ENCODE measurements at places on chromosomes 2 and 18.

DNA sequence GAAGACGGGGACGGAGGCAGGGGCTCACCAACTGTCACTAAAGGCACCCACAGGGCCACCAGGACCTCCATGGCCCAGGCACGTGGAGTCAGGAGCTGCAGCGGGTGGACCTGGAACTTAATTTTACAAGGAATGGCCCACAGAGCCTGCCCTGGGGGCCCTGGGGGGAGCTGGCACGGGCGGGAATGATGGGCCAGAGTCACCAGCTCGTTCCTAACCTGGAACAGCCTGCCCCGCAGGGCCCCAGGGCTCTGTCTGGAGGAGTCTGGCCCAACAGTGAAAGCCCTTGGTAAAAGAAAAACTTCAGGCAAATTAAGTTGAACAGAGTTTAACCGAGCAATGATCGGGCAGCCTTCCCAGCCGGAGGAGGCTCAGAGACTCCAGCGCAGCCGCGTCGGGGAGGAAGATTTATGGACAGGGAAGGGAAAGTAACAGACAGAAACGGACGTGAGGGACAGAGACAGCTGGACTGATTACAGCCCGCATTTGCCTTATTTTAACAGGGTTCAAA, 118.4 kb upstream of the TMEM18 start:
- DNase-seq, result no peak

- no peak for DNase-seq
Observed at GRCh38 chr2:191645434-191646162, 32.3 kb upstream of the NABP1 start.

DNA sequence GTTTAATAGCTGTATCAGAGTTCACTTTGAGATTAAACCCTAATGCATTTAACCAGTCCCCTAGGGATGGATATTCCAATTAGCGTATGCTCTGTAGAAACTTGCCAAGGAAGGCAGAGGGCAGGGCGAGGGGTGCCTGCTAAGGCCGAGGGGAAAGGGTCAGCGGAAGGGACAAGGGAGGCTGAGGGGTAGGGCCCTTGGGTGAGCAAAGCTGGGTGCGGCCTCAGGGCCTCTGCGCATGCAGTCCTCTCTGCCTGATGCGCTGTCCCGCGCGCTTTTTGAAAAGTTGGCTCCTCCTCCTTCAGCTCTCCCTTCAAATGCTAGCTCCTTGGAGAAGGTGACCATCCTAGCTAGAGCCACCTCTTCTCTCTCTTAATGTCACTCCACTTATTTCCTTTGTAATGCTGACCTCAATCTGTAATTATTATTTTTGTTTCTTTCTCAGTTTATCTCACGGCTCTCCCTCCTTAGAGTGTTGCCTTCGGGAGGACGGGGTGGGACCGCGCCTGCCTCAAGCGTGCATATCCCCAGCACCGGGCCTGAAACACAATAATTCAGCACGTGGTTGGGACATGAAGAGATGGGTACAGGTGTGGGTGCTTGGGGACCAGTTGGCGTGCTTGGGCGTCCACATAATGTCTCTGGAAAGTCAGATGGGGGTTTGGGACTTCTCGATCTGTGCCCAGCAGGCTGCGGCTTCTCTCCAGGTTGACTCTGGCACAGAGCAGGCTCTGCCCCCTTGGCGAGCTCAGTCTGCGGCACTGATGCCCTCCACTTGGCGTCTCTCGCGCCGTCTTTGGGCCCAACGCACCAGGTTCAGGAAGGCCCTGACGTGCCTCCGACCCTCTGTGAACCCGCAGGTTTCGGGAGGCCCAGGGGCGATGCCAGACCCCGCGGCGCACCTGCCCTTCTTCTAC, 10.0 kb downstream of the ZAP70 start:
- DNase-seq, result peak; percentile 32

DNA sequence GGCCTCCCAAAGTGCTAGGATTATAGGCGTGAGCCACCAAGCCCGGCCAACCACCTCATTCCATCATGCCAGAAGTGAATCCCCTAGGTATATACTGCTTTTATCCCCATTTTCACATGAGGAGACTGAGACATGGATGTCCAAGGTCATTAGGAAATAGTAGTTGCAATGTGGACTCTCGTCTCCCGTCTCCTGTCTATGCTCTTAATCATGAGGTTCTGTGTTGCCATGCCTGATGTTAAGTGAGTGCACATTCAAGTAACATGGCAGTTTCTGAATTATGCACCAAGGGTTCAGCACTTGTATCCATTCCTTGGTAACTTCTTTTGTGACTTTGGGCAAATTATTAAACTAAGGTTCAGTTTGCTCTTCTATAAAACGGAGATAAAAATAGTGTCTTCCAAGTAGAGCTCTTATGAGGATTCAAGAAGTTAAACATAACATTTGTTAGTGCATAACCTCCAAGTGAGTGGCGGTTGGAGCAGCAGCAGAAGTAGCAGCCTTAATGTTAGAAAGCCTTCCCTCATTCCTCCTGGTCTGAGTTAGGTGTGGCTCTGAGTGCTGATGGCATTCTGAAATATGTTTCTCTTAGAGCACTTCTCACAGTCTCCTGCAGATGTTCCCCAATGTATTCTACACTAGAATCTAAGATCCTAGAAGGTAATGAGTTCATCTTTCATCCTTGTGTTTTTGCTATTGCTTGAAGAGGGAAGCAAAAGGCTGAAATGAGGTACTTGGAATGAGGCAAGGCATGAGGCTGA, 21.9 kb downstream of the SOCS6 start:
- DNase-seq, result no peak

DNA sequence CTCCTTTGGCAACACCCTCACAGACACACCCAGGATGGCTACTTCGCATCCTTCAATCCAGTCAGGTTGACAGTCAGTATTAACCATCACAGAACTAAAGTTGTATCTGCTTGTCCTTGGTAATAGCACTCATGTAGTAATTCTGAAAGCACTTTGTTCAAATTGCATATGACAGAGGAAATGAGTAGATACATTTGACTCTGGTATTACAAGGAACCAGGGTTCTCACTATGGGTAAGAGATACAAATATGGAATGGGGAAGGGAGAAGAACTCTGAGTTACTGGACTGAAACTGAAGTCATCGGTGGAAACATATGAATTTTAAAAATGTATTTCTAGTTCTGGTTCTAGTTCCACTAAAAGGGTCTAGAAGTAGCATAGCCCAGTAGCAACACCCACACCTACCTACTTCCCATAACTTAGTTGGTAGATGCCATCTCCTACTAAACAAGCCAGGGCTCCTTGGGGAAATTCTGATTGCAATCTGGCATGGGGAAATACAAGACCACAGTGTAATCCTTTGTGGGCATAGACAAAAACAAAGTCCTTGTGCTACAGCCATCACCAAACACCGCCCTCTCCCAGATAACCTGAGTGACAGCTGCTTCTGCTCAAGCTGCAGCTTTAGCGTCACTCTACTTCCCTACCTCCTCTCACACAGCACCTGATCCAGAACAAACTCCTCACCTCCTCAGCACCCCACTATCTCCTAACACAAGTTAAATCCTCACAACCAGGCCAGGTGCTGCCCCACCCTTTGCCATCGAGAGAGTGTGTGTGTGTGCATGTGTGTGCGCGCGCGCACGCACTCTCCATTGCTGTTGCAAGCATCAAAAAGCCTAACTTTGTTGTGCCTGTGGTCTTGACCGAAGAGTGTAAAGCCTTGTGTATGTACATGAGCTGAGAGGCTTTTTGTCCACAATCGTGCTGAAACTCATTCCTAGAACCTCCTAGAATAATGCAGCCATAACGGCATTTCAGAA, 31.4 kb upstream of the CD226 start:
- DNase-seq, result no peak

DNA sequence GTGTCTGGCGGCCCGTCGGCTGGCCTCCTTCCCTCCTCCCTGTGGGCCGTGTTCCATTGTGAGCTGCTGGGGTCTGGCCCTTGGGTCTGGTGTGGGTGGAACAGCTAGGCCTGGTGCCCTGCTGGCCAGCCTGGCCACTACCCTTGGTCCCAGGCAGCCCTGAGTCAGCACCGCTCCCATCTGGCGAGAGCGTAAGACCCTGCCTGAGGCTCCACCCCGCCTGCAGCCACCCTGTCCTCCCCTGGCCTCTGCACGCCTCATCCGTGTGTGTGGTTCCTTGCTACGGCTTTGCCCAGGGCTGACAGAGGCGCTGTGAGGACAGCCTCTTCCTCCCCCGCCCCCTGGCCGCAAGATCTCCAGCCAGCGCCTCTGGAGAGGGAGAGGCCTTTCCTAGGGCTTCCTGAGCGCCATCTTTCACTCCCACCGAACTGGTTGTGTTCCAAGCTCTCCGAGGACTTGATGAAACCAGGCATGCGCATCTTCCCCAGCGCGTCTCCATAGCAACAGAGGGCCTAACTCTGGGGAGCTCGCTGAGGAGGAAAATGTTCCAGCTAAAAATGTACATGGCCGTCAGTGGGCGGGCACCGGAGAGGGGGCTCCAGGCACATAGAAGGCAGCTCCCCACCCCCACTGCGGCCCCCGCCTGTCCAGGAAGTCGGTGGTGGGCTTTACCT, 83.0 kb downstream of the STPG4 start:
- DNase-seq, result peak; percentile 93

DNA sequence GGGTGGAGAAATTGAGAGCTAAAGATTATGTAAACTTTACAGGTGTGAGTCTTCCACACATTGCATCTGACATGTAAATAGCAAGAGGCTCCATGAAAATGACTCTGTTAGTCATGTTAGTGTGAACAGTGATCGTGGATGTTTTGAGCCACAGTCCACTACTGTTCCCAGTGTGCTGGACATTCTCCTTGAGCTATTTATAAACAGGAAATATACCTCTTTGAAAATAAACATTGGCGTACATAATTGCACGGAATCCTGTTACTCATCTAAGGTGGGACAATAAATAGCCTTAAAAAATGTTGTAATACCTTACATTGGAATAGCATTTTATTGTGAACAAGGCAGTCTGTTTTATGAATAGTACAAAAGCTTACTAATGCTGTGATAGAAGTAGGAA, 37.0 kb downstream of the LIMS1 start:
- DNase-seq, result no peak

DNA sequence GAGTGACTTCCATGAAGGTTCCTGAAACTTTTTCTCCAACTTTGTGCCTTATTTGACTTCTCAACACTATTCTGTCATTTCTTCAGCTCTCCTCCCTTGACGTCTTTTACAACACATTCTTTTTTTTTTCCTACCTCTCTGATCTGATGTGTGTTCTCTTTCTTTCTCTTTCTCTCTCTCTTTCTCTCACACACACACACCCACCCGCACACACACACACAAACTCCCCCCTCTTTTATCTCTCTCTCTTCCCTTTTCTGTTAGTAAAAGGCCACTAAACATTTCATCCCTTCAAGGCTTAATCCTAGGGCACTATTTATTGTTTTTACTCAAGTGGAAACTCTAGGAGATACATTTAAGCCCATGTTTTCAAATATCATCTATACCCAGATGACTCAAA, 107.8 kb upstream of the CNTNAP5 start:
- no peak for DNase-seq

DNA sequence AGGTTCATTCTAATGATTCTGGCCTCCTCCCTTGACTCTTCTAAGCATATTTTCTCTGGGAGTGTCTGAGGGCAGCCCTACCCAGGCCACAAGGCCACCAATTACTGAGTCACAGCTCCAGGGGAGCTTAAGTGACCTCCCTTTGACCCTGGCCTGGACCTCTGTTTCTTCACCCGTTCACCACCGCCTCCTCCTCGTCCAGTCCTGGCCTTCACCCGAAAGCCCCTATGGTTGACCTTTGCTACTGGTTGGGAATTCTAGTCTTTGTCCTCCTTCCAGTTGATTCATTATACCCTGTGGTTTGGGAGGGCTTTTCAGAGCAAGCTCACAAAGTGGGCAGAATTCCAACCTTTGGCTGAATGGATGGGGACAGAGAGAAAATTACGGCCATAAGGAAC, 72.6 kb downstream of the NRP2 start:
- DNase-seq, result no peak

DNA sequence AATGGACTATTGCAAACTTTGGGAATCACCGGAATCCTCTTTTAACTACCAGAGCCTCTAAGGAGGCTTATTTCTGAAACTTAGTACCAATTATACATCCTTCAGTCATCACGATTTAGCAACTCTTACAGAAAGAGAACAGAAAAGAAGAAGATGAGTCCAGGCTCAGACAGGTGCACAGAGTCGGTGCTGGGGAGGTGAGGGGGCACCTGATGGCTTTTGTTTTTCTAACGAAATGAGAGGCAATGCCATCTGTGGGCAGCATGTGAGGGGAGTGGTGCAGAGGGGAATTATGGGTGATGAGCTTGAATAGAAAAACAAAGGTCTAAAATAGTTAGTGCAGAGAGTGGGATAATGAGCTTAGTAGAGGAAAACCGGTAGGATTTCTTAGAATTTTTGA, 522.6 kb downstream of the CMPK2 start:
- no peak for DNase-seq

DNA sequence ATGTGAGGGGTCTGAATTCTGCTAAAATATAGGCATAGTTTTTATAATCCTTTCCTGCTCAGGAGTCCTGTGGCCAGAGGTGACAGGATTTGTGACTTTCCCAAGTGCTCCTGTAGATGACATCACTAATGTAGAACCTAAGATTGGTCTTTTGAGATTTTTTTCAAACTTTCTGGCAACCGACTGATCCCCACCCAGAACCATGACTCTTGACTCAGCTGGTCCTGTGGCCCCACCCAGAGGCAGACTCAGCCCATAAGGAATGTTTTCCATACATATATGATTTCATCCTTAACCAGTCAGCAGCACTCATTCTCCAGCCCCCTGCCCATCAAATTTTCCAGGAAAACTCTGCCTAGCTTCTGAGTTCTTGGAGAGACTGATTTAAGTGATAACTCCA, 46.8 kb downstream of the COMMD1 start:
- no peak for DNase-seq

GRCh38 chr2:45229411-45229810, 220.2 kb upstream of the SIX2 start:
- DNase-seq, result no peak

GRCh38 chr2:146461068-146461467, 1383.8 kb upstream of the ACVR2A start:
- DNase-seq, result no peak

GRCh38 chr2:222309766-222310165, 11.0 kb upstream of the PAX3 start:
- no peak for DNase-seq

- DNase-seq, result no peak
Observed at GRCh38 chr2:17309181-17309580, 209.1 kb downstream of the RAD51AP2 start.

DNA sequence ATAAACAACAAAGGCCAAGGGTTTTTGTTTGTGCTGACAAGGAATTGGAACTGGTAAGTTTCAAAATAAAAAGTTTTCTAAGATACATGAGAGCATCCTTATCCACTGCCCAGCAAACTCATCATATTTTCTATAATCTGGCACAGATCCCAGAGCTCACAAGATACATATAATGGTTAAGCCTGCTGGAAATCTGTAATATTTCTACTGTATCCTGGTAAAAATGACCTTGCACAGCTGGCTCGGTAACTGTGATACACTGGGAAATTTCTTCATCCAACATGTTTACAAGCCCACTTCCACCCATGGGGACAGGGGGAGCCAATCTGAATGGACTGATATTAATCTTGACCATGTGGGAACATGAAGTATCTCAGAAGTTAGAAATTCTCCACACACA, 425.4 kb upstream of the MMADHC start:
- DNase-seq, result no peak

All from Right ventricle myocardium superior (tissue), 1 donor.